Activated CD8-positive, alpha-beta memory T cell treated with anti-CD3 and anti-CD28 coated beads for 4 hours (primary cell): ENCODE measurements at places on chromosomes 12 and 14.

DNA sequence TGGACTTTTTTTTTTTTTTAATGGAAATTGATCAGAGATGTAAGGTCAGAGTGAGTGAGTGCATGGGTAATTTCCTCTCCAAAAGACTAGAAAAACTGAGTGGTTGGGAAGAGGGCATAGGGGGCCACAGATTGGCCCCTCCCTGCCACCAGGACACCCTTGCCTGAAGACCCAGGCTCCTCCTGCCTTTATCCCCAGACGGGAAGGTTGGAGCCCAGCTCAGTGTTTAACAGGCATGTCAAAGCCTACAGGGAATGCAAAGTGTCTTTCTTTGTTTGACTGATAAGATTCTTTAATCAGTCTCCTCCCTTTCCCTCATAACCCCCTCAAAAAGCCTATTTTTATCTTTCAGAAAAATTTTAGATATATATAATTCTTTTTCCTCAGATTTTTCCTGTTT lies 50.3 kb downstream of the IRAK3 start:
- DNase-seq: no peak

- DNase-seq: peak; percentile 37
These were observed at the start of gene FLVCR2 for GRCh38 chr14:75578102-75578785. TSS of gene FLVCR2 (plus strand) at chr14:75578620. CDS start at chr14:75578973, 353 bp downstream.

DNA sequence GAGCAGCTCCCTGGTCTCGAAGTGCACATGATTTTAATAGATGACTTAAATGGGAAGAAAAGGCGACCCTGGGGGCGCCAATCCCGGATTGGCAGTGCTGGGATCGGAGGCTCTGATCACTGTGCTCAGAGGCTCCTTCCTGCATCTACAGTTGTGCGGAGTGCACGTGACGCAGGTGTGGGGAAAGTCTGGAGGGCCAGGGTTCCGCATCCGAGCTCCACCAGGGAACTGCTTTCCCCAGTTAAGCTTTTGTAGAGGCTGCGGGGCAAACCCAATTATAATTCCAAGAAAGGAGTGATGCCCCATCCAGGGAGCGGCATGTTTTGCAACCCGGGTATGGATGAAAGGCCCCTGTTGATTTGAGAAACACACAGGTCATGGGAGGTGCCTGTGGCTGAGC lies 36.5 kb downstream of the ELK3 start:
- no peak for DNase-seq

GRCh38 chr12:57859121-57859520 lies 12.6 kb upstream of the CTDSP2 start:
- DNase-seq: no peak

DNA sequence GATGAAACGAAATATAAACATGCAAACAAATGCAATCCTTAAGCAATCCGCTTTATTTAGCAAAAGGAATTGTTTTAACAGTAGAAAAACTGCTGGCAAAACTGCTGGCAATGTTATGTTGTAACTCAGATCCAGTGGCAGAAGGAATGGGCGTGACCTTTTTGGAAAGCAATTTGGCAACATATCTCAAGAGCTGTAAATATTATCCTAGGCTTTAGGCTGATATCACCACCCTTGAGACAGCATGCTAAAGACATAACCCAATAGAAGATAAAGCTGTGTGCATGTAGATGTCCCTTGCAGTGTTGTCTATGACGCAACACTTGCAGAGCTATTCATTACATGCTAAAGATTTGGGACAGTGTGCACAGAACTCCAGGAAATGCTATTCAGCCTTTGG lies 138.5 kb downstream of the DICER1 start:
- no peak for DNase-seq

DNA sequence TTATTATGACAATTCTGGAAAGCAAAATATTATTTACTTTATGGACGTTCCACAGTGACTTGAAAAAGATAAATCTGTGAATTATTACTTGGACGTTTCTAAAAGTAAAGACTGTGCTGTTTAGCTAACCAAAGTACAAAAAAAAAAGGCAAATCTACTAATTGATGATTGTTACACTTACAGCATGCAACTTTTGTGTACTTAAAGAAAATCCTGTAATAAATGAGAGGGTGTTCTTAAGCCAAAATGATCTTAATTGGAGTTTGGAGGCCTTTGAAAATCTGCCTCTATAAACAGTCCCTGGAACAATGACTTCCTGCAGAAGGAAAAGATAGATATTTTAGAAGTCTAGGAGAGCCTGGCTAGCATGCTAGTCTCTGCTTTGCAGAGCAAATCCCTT lies 434.0 kb upstream of the SYT1 start:
- no peak for DNase-seq

GRCh38 chr12:104951759-104952509 lies 6.2 kb downstream of the SLC41A2 start:
- DNase-seq: no peak

DNA sequence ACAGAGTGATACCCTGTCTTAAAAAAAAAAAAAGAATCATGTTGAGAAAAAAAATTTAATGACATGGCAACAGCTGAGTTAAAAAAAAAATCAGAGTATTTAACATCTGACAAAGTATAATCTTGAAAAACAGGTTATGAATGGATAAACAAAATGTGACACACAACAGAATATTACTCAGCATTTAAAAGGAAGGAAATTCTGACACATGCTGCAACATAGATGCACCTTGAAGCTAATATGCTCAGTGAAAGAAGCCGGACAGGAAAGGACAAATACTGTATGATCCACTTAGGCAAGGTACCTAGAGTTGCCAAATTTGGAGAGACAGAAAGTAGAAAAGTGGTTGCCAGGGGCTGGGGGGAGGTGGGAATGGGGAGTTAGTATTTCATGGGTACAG lies 19.4 kb upstream of the EIF2B2 start:
- no peak for DNase-seq

DNA sequence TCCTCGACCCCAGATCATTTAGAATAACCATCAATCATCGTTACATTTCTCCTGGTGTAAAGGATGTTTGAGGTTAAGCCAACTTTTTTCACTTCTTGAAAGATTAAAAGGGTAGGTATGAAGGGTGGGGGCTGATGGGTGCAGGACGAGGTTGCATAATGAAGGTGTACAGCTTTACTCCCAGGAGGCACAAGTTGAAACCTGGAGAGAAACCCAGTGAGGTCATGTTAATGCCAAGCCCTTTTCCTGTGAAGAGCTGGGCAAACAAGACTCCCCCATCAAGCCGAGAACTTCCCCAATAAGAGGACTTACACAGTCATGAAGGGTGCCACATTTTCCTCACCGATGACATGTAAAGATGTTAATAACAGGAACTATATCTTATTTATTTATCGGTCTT lies 84.3 kb downstream of the FZD10 start:
- DNase-seq: no peak

GRCh38 chr14:68783408-68784225 lies 9.2 kb downstream of the ZFP36L1 start:
- no peak for DNase-seq

GRCh38 chr12:84222841-84223240 lies 689.8 kb downstream of the SLC6A15 start:
- DNase-seq: no peak

DNA sequence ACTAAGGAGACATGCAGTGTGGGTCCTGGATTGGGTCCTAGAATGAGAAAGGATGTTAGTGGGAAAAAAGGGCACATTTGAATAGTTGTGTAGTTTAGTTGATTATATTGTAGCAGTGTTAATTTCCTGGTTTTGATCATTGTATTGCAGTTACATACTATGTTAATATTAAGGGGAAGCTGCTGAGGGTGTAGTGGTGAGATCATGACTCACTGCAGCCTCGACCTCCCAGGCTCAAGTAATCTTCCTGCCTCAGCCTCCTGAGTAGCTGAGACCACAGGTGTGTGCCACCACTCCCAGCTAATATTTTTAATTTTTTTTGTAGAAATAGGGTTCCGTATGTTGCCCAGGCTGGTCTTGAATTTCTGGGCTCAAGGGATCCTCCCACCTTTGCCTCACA lies 21.7 kb downstream of the BORCS5 start:
- no peak for DNase-seq

GRCh38 chr12:95051241-95051640 lies 22.2 kb downstream of the NR2C1 start:
- no peak for DNase-seq

DNA sequence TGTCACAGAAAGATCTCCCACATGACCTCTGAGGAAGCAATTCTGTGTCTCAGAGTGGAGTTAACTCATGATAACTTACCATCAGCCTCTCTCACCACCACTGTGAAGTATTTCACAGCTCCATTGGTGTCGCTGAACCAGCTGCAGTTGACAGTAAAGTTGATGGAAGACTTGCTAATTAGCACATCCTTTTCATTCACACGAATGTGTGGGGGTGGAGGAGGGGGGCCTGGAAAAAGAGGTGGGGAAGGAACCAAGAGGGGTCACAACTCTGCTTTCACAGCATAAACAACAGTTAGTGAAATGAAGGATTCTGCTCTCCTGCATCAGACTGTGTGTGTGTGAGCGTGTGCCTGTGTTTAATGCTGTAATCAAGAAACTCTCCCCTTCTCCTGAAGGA lies 82.1 kb downstream of the PTPRB start:
- DNase-seq: no peak

GRCh38 chr12:123231931-123232330 lies 1.0 kb downstream of the MPHOSPH9 start:
- no peak for DNase-seq

GRCh38 chr12:65430006-65430405 lies 151.5 kb downstream of the MSRB3 start:
- DNase-seq: no peak

- DNase-seq: no peak
These were observed 121.7 kb downstream of the CCER1 start for GRCh38 chr12:90833228-90833627.
